ENCODE measurements at places on chromosomes 1 and 21.

DNA sequence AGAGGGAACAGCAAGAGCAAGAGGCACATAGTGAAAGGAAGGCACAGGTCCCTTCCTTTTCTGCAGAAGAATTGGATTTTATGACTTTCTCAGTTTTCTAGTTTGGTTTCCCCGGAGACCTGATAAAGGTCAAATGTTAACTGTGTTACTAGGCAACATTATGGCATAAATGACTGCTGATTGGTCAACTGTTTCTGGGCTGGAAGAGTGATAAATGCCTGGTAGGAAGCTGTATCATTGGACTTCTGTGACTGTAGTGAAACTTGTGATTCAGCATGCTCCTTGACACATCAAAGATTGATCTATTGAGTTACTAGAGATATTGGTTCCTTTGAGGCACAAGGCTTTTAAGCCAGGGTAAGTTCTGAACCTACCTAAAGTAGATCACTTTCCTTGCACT is 55.7 kb downstream of the LRRC8C start:
- DNase-seq: no peak

DNA sequence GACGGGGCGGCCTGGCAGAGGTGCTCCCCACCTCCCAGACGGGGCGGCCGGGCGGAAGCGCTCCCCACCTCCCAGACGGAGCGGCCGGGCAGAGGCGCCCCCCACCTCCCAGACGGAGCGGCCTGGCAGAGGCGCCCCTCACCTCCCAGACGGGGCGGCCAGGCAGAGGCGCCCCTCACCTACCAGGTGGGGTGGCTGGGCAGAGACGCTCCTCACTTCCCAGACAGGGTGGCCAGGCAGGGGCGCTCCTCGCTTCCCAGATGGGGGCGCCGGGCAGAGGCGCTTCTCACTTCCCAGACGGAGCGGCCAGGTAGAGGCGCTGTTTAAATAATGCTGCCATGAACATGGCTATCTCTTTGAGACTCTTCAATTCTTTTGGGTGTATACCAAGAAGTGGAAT is 43.7 kb upstream of the ATP6V1G3 start:
- DNase-seq: no peak

GRCh38 chr1:44677201-44677766 is 2.8 kb downstream of the ARMH1 start:
- peak; percentile 76 for DNase-seq

DNA sequence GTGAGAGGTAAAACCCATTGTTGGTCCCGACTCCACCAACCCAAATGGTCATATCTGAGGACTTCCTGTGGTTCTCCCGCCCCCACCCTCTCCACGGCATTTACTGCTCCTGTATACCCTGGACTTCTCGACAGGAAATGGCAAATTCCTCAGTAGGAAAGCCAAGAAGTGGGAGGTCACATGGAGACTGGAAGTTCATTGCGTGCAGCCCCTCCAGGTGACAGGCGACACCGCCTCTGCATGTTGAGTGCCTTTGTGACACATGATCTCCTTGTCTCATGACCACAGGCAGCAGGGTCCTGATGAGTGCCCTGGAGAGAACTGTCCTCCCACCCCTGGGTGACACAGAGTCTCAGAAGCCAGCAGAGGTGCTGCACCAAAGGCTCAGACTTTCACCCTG is 24.2 kb downstream of the ERG start:
- DNase-seq: no peak

DNA sequence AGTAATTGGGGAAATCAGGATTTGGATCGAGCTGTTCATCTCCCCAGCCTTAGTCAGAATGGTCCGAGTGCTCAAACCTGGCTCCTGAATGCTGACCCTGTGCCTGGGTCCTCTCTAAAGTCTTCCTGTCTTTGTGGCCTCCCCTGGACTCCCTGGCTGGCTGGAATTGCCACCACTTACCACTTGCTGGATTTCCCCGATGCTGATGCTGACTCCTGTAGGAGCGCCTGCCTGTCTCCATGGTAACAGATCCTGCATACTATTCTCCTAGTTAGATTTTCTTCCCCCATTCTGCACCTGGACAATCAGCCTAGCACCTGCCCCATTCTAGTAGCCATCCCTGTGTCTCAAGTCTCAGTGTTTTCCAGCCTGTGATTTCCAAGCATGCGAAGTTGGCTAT is 382.2 kb upstream of the ESRRG start:
- no peak for DNase-seq

GRCh38 chr1:61640531-61641530 is 84.1 kb downstream of the TM2D1 start:
- no peak for DNase-seq

- no peak for DNase-seq
These were observed 202.7 kb upstream of the FOXD3 start for GRCh38 chr1:63119575-63120155.

DNA sequence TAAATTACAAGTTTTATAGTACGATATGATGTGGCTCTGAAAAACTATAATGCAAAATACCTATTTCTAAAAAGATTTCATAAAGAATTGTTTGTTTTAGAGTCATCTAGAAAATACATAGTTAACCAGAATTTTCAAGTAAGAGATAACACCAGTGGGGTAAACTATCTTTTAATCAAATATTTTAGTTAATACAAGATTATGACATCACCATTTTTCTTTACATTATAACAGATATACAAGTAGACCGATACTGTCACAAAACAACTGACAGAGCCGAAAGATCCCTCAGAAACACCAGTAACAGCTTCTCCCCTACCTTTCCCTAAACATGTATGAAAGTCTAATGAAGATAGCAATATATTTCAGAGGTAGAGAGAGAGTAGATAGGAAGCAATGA is 54.2 kb downstream of the EPS15 start:
- no peak for DNase-seq

DNA sequence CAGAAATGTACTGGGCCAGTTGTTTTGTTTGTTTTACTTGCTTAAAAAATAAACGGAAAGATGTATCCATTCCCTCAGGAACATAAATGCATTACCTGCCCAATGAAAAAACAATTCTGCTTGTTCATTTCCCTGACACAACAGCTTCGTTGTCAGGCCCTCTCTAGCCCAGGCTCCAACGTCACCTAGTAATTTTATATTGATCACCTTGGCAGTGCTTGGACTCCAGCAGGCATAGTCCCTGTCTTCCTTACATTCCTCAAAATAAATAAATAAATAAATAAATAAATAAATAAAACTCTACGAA is 1.2 kb downstream of the CEP170 start:
- DNase-seq: peak; percentile 9

GRCh38 chr1:172566196-172566997 is 33.4 kb downstream of the SUCO start:
- no peak for DNase-seq

DNA sequence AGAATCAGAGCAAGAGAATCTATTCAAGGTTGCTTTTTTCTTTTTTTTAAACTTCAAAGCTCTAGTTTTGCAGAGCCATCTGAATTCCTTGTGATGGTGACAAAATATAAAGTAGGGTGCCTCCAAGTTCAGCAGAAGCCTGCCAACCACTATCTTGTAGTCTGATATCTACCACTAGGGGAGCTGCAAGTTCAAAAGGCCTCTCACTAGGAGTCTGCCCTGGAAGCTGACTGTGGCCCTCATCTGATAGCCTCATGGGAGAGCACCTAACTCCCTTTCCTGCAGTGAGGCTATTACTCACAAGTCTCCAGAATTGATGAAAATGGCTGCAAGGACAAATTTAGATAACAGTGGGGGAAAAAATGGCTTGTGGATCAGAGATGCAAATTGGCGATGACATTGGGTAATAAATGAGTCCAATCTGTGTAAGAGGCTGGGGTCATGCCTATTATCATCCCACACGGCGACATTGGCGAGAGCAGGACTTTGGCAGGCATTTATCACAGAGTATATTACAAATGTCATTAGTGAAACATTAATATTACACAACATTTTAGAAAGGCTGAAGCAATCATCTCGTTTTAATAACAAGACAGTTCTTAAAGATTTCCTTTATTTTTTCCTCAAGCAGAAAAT is 10.7 kb upstream of the ZP4 start:
- peak; percentile 49 for DNase-seq

DNA sequence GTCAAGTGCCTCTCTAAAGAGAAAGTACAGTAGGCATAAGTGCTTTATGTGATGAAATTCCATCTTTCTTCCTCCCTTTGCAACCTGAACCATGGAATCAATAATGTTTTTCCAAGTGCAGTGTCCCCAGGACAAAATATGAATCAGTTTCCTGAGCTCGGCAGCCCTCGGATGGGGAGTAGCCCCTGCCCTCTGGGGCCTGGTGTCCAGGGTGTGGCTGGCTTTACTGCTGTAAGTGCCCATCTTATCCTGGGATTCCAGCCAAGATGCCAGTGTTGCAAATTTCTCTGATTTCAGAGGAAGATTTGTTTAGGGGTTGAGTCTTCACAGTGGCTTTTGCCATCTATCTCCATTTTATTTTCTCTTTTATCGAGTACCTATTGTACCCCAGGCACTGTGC is 40.5 kb upstream of the SRP9 start:
- DNase-seq: no peak

GRCh38 chr1:202184750-202185460 is 8.7 kb upstream of the LGR6 start:
- peak; percentile 89 for DNase-seq

DNA sequence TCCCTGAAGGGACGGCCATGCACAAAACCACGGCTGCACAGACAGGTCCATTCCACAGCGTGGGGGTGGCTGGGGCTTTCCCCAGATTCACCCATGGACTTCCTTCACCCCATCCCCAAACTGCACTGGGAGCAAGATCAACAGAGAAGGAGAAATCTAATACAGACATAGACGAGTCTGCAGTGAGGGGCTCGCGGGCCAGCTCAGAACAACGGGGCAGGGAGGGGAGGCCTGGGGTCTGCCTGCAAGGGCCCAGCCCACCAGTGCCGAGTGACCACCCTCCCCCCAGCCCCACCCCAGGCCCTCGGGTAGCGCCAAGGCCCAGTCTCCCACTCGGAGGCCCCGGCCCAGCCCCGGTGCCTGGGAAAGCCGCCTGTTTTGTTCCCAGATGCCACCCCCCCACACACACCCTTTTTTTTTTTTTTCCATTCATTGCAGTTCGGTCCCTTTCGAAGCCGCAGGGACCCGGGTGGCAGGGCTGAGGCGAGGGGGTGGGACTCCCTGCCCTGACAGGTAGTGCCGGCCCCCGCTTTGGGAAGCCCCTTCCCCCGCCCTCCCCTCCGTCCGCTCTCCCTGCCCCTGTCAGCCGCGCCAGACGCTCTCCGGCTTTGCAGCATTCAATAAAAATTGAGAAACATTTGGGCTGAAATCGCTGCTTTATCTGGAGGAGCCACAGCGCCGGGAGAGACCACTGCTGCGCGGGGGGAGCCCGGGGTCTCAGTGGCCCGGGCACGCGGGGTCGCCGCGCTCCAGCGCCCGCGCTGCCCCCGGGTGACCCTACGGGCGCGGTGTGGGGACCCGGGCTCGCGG is 543 bp upstream of the EPHB2 start:
- peak; percentile 76 for DNase-seq

- peak; percentile 91 for DNase-seq
These were observed 5.7 kb upstream of the CCT8 start for GRCh38 chr21:29078869-29079767.

DNA sequence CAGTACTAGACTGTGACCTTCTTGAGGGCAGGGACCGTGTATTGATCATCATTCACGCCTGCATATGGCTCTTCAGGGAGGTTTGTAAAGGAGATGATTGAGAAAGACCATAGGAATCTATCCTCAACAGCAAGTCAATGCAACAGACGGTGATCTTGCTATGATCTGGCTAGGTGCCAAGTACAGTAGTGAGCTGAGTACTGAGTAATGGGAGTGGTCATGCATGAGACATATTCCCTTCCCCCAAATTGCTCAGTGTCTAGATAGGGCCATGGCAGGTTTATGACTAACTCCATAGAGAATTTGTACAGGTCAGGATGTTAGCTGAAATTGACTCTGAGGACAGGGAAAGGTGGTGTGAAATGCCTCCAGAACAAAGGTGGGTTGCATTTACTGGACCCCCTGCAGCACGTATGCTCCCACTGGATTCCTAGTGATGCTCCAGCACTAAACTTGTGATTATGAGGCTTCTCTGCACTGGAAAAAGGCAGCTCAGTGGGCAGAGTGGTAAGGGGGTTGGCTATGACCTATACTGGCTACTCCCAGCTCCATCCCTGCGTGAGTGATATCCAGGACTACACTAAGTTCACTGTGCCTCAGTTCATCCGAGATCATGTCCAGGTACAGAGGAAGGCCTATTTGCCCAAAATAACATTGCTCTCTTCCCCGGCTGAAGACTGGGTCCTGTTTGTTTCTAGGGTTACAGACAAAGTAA is 37.2 kb downstream of the KCNJ6 start:
- no peak for DNase-seq

GRCh38 chr1:4787551-4787950 is 133.1 kb downstream of the AJAP1 start:
- DNase-seq: no peak

GRCh38 chr1:74799119-74799657 is 66.2 kb downstream of the TYW3 start:
- no peak for DNase-seq

- DNase-seq: no peak
These were observed 3.8 kb downstream of the JMJD4 start for GRCh38 chr1:227731241-227731677.

DNA sequence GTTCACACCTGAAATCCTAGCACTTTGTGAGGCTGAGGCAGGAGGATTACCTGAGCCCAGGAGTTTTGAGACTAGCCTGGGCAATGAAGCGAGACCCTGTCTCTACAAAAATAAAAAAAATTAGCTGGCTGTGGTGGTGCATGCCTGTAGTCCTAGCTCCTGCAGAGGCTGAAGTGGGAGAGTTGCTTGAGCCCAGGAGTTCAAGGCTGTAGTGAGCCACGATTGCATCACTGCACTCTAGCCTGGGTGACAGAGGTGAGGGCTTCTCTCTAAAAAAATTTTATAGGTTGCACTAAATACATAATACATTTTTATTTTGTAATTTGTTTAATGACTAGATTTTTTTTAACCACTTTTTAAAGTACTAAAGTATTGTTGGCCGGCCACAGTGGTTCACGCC is 6.1 kb downstream of the PARK7 start:
- no peak for DNase-seq

- no peak for DNase-seq
These were observed 13.8 kb downstream of the FGGY start for GRCh38 chr1:59310549-59311250.

- peak; percentile 79 for DNase-seq
These were observed 12.1 kb downstream of the IRF2BP2 start for GRCh38 chr1:234597894-234598293.

DNA sequence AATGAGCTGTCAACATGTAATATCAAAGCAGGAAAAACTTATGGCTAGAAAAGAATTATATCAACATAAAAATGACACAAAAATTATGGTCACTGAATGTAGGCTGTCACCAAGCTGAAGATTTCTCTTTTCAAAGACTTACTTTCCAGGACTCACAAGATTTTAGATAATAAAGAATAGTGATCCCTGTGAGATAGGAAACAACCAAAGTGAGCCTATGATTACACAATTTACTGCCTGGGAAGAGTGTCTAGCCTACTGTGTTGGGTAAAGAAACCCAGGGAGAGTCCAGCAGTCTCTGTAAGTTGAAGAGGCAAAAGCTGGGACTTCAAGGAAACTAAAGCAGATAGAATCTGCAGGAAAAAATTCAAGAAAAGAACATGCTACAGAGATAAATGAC is 20.2 kb upstream of the RGS1 start:
- no peak for DNase-seq

- no peak for DNase-seq
These were observed 10.3 kb upstream of the AGTRAP start for GRCh38 chr1:11725616-11726015.

- DNase-seq: peak; percentile 35
These were observed 21.2 kb upstream of the PRKACB start for GRCh38 chr1:84122780-84123382.

GRCh38 chr1:157852476-157852875 is 10.9 kb upstream of the CD5L start:
- no peak for DNase-seq

All from RPMI8226 (cell line).